ENCODE measurements at places on chromosomes 7 and 10. TPM values are rescaled to one million over a fixed set of nuclear protein-coding genes. Genes with fewer than 3 reads are reported as not detected.

DNA sequence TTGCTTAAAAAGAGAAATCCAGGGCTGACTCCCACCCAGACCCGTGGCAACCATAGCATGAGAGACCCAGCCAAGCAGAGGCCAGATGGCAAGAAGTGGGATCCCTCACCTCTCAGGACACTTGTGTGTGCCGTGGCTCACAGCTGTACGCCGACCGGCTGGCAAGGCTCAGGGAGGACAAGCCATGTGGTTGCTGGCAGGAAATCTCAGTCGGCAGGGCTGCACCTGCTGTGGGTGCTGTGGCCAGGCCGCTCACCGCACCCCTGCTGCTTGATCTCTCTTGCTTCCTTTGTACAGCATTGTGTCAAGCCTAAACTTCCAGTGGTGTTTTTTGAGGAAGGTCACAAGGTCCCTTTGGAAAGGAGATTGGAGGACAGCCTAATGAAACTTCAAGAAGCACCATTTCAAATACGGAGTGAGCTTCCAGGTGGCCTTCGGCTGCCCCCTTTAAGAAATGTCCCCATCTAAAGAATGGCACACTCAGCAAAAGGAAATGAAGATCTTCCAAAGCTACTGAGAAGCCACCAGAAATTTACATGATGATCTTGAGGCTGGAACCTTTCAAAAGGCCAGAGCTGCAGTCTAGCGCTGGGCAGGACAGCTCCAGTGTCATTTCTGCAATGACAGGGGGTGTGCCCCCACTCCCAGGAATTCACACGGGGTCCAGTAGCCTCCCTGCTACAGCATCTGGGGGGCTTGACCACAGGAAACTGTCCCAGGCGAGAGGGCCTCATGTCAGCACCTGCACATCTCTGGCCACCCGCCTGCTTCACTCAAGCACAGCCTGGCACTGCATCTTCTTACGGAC is 409.0 kb upstream of the MGMT start:
- DNase-seq: no peak

GRCh38 chr7:42156291-42156865 is 80.6 kb downstream of the GLI3 start:
- DNase-seq: no peak

The FAM241B gene
- 2.5 TPM for polyA plus RNA-seq

The PNLIPRP2 gene
- not detected for polyA plus RNA-seq

DNA sequence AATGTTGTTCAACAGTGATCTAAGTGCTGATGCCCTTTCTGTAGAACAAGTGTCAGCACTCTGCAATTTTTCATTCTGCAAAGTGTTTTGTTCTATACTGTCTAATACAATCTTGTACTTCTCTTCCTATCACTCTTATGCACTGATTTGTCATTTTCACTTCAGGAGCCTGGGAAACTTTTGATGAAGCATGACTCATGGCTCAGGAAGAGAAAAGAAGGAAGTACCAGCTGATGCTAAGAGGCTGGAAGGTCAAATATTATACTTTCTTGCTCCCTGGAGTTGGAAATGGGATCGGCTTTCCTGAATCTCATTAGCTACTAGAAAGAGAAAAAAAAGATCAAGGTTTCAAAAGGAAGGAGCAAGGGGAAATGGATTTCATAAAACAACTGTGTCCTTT is 45.8 kb downstream of the DGKI start:
- DNase-seq: no peak

- no peak for DNase-seq
Measured at GRCh38 chr7:19772306-19772705, 1.1 kb downstream of the TMEM196 start.

DNA sequence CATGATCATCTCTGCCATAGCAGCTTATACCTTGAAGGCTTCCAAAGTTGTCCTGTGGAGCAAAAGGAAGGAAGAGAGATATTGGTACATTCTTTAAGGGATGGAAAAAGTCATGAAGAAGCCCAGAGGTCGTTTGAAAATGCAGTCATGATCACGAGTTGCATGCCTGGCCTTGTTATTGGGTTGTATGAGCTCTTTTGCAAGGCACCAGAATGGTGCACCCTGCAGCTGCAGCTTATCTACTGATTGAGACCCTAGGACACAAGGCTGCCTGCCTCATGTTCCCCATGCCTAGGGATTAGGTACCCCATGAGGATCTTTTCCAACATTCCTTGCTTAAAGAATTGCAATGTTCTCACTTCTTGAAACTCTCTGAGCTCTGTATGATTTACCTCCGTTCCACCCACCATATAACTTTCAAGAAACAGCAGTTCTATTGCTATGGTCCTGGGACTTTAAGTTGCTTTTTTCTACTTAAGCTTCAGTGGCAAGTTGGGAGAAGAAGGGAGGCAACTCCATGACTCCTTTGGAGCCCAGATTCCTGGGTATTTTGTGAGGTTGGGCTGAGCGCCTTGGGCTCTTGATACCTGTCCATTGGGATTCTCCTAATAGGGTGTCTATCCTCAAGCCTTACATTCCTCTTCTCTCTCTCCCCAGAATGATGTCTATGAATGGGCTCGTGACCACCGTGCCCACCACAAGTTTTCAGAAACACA is 6.9 kb downstream of the SCD start:
- DNase-seq: peak; percentile 29

GRCh38 chr7:45324683-45325237 is 167.2 kb downstream of the RAMP3 start:
- DNase-seq: no peak

The SFRP4 gene
- 0.20 TPM for polyA plus RNA-seq

- DNase-seq: no peak
Measured at GRCh38 chr10:114779803-114780576, 41.6 kb upstream of the FHIP2A start.

DNA sequence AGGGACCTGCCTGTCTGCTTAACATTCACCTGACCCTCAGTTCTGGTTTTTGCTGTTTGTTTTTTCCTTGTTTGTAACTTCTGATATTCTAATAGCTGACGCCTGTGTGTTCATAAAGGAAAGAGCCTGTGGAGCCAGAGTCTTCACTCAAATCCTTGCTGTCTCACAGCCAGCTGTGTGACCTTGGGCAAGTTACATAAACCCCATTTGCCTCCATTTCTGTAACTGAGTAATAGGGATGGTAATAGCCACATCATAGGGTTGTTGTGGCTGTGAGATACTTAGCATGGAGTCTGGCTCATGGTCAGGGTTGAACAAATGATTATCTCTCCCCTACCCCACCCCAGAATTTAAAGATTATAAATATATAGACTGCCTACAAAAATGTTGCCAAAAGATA is 27.0 kb downstream of the WBP1L start:
- DNase-seq: no peak

- no peak for DNase-seq
Measured at GRCh38 chr10:116270126-116270770, 2.8 kb downstream of the GFRA1 start.

GRCh38 chr10:78081292-78081691 is 47.6 kb downstream of the RPS24 start:
- DNase-seq: no peak

- no peak for DNase-seq
Measured at GRCh38 chr10:112809736-112810135, 140.3 kb upstream of the TCF7L2 start.

The STEAP1B gene
- polyA plus RNA-seq: 0.06 TPM

DNA sequence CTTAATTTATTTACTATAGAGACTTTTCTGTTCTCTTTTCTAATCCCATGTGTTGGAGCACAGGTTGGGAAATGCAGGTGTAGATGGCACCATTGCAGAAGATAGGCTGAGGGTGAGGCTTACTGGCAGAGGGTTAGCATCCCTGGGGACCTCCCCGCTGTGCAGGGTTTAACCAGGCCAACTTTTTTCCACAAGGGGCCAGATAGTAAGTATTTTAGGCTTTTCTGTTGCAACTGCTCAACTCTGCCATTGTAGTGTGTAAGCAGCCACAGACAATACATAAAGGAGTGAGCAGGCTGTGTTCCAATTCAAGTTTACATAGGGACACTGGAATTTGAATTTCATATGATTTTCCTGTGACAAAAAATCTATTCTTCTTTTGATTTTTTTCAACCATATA is 34.6 kb upstream of the AOAH start:
- no peak for DNase-seq

The STAMBPL1 gene
- polyA plus RNA-seq: 1.3 TPM

DNA sequence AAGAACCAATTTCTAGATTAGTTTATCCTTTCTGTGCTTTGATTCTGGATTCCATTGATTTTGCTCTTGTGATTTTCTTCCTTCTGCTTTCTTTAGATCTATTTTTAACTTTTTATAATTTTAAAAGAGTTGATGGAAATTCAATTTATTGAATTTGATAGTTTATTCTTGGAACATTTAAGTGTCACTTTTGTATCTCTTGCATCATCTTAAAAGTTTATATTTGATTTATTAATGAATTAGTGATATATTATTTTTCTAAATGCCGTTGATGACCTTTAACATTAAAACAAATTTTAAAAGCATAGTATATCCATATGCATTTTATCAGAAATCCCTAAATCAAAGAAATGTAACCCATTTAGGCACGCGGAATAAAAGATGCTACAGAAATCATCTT is 26.9 kb downstream of the DMTF1 start:
- no peak for DNase-seq

GRCh38 chr10:84933402-84933801 is 605.0 kb downstream of the CCSER2 start:
- DNase-seq: no peak

The CCDC146 gene
- 3.9 TPM for polyA plus RNA-seq

DNA sequence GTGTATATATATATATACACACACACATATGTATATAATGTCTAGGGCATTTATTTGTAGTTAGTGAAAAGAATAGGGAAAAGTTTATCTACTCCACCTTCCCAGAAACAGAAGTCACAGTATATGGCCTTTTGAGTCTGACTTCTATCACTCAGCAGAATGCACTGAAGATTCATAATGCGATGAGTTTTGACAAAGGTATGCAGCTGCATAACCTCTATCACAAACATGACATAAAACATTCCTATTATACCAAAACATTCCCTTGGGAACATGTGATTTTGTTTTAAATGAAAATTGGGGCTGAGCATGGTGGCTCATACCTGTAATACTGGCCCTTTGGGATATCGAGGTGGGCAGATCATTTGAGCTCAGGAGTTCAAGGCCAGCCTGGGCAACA is 137.3 kb upstream of the EEPD1 start:
- no peak for DNase-seq

The CNPY1 gene
- polyA plus RNA-seq: not detected

DNA sequence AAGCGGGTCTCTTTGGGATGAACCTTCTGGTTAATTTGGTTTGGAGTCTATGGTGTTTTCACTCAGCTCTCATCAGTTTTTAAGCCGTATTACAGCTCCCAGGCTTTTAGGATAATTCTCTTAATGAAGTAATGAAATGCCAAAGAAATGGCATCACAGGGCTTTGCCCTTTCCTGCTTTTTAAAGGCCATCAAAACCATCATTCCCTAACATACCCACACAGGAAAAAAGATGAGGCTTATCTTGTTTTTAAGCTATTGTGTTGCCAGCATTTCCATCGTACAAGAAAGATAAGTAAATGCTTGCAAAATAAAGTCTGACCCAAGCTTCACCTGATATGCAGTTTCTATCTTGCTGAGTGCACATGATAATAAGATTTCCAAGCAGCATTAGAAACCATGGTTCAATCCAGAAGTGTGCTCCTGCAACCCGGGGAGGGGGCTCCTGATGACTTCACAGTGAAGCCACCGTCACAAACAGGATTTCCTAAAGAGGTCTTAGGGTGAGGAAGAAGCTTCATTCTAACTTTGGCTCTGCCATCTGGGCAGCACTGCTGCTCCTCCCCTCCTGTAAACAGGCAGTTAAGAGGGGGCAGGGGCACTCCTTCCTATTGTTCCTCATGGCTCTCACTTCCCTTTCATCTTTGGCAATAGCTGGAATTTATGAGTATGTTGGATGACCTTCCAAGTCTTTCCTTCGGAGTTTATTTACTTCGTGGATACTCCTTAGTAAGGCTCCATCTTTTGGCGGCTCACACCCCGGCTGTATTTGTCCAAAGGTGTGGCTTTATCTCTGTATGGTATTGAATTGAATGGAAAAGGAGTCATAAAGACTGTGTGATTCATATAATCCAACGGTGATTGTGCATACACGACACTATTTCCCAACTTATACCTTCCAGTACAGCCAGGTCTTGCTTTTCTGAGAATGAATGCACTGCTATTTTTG is 55.2 kb upstream of the FAM133B start:
- no peak for DNase-seq

The SLC35G1 gene
- polyA plus RNA-seq: 2.2 TPM

The XPNPEP1 gene
- 20.5 TPM for polyA plus RNA-seq

DNA sequence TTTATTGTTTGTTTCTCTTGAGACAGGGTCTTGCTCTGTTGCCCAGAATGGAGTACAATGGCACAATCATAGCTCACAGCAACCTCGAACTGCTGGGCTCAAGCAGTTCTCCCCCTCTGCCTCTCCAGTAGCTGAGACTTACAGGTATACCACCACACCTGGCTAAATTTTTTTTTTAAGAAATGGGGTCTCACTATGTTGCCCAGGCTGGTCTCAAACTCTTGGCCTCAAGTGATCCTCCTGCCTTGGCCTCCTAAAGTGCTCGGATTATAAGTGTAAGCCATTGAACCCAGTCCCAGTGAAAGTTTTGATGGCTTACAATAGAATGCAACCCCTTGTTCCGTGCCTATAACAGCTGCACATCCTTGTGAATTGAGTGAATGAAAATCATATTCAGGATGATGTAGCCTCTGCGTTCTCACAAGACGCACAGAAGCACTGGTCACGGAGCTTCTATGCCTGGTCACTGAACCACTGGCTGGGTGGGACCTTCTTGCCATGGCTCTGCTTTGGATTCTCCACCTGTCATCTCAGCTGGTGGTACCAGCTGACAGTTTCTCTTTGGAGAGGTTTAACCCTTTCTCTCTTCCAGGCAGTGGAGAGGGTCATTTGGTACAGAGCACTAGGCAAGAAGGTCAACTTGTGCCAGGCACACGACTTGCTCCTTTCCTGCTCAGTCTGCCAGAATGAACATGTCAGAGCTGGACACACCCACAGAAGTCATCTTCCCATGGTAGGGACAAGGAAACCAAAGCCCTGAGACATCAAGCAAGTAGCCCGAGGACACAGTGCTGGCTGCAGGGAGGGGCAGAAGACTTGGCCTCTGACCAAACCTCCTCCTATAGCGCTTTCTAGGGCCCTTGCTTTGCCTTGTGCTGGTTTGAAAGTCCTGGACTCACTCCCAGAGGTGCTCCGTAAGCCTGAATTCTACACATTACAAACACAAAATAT is 89.6 kb downstream of the ATXN7L1 start:
- no peak for DNase-seq

The DRGX gene
- polyA plus RNA-seq: not detected

Data from liver (tissue), 10 donors.